ENCODE measurements at places on chromosomes 11 and 22.

DNA sequence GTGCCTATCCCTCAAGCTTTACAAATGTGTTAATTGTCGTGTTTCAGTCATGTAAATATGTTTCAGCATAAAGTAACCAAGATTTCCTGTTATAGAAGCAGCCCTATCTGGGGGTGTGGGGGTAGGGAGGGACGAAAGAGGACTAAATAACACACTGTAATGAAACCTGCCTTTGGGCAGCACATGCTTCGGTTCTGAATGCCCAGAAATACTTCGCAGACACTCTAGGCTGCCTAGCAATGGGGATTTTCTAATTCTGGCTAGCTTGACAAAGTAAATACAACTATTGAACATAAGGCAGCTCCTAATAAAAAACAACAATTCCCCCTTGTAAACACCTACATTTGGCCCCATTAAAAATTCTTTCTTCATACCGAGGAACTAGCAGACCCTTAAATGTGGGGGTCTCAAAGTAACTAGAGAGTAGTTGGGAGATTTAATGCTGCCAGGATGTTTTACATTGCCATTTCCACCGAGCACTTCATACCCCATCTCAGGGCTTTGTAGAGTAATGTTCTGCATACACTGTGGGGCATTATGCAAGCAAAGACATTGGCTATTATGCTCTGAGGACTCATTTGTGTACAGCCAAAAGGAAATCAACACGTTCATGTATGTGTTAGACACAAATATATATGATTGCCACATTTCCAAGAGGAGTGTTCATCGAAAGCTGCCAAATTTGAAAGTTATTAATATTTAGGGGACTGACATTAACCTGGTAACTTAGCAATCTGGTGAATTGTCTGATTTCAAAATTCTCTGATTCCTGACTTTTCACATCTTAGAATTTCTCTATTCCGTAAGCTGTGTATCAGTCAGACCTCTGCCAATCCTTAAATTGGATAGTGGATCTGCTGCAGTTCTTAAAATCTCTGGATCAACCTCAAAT, 42.1 kb downstream of the PAX6 start:
- no peak for DNase-seq

- DNase-seq, result no peak
Observed at GRCh38 chr22:43823353-43823908, 11.3 kb upstream of the EFCAB6 start.

GRCh38 chr22:44398856-44399837, 86.4 kb upstream of the SHISAL1 start:
- DNase-seq, result no peak

DNA sequence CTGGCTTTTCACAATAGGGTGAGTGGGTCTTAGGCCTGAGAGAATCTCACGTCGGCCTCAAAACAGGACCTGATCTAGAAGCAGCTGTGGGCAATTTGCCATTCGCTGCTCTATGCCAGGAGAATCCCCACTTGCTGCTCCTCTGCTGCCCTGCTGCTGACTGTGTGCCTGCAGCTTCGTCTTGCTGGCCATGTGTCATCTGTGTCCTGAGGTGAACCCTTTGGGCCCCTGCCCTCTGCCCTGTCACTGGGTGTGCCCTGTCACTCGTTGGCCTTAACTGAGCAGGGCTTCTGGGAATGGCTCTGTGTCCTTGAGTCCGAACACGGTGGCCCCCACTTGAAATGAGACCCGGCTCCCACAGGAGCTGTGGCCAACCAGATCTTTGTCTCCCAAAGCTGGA, 6.2 kb downstream of the NAA40 start:
- DNase-seq, result no peak

DNA sequence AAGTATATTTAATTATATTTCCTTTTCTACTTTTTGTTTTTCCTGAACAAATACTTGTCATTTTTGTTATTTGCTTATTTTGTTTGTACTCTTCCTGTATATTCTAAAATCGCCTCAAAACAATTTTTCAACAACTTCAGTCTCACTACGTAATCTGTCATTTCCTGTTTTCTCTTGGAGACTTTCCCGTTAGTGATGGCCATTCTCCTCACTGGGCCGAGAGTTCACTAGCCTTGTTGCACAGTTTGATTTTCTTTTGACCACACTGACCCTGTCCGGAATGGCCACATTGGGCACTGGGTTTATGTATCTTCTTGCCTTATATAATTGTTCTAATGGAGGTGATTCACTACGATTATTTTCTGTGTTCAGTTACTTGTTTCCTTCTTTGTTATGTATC, 726.1 kb downstream of the FAM181B start:
- no peak for DNase-seq

Measured in OCI-M1 (cell line).